Activated CD8-positive, alpha-beta T cell treated with anti-CD3 and anti-CD28 coated beads, Interleukin-2, amount 10 ng/mL, durations not matched to agents 7 days and 5 days (primary cell): ENCODE measurements at places on chromosomes 3 and 15.

GRCh38 chr3:147139341-147139740 lies 267.0 kb downstream of the ZIC4 start:
- H3K27me3 ChIP-seq = no peaks in the 10 kb centered on the region
- H3K27ac ChIP-seq = no peak overlapping the region
- no peak overlapping the region for H3K4me3 ChIP-seq
- DNase-seq = no peak
- H3K36me3 ChIP-seq = no peaks in the 10 kb centered on the region

- H3K4me3 ChIP-seq = peak overlapping the region; percentile 23
- DNase-seq = no peak
- H3K4me1 ChIP-seq = peaks cover 4% of the 10 kb centered on the region
- H3K27ac ChIP-seq = no peak overlapping the region
Measured at GRCh38 chr15:95669146-95669922, 661.2 kb upstream of the NR2F2 start.

- peaks cover 3% of the 10 kb centered on the region for H3K36me3 ChIP-seq
- no peaks in the 10 kb centered on the region for H3K27me3 ChIP-seq
- no peak overlapping the region for H3K4me3 ChIP-seq
- no peak for DNase-seq
Measured at GRCh38 chr3:23435904-23436303, 232.8 kb downstream of the UBE2E2 start.

- no peak overlapping the region for H3K4me3 ChIP-seq
- H3K36me3 ChIP-seq = peaks cover 9% of the 10 kb centered on the region
- H3K27ac ChIP-seq = no peak overlapping the region
- DNase-seq = no peak
- H3K27me3 ChIP-seq = no peaks in the 10 kb centered on the region
- H3K4me1 ChIP-seq = peaks cover 18% of the 10 kb centered on the region
Measured at GRCh38 chr3:157120071-157120892, 39.7 kb downstream of the CCNL1 start.

DNA sequence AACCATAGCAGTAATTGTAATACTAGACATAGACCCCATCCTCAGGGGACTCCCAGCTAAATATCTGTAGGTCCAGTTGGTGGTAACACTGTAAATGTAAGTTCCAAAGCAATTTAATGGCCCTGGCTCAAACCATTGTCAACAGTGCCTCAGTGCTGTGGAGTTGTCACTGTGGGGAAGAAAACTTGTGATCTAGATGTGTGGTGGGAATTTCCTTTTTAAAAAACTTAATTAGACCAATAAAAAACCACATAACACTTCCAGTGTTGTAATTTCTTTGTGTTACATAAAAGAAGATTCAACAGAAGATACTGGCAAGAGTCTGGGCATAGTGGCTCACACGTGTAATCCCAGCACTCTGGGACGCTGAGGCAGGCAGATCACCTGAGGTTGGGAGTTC lies 138.6 kb upstream of the UMPS start:
- H3K4me1 ChIP-seq = peaks cover 17% of the 10 kb centered on the region
- H3K27me3 ChIP-seq = peaks cover 48% of the 10 kb centered on the region
- H3K36me3 ChIP-seq = no peaks in the 10 kb centered on the region
- no peak overlapping the region for H3K4me3 ChIP-seq
- no peak for DNase-seq
- H3K27ac ChIP-seq = no peak overlapping the region

DNA sequence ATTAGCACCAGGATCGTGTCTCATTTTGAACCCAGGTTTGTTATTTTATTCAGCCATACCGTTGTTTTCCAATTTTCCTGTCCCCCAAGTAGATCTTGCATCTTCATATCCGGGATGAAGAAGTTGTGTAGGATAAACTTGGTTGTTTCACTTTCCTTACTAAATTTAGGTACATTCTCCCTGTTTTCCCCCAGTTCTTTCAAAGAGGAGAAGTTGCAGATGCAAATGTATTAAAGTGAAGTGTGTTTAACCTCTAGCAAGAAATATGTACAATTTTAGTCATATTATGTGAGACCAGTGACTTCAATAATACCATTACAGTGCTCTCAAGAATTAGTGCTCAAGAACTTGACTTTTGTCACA lies 1.3 kb downstream of the ATXN7 start:
- H3K4me1 ChIP-seq = peaks cover 51% of the 10 kb centered on the region
- peaks cover 32% of the 10 kb centered on the region for H3K36me3 ChIP-seq
- DNase-seq = no peak
- no peaks in the 10 kb centered on the region for H3K27me3 ChIP-seq
- H3K4me3 ChIP-seq = peak overlapping the region; percentile 94

- DNase-seq = peak; percentile 54
- no peaks in the 10 kb centered on the region for H3K4me1 ChIP-seq
- no peaks in the 10 kb centered on the region for H3K36me3 ChIP-seq
- peaks cover 10% of the 10 kb centered on the region for H3K27me3 ChIP-seq
Measured at GRCh38 chr3:19866751-19867347, 67.2 kb downstream of the EFHB start.

- no peak overlapping the region for H3K27ac ChIP-seq
- peaks cover 28% of the 10 kb centered on the region for H3K27me3 ChIP-seq
- DNase-seq = peak; percentile 49
- H3K36me3 ChIP-seq = no peaks in the 10 kb centered on the region
- peak overlapping the region; percentile 79 for H3K4me3 ChIP-seq
- peaks cover 25% of the 10 kb centered on the region for H3K4me1 ChIP-seq
Measured at GRCh38 chr3:11720304-11720898, 76.7 kb upstream of the VGLL4 start.

DNA sequence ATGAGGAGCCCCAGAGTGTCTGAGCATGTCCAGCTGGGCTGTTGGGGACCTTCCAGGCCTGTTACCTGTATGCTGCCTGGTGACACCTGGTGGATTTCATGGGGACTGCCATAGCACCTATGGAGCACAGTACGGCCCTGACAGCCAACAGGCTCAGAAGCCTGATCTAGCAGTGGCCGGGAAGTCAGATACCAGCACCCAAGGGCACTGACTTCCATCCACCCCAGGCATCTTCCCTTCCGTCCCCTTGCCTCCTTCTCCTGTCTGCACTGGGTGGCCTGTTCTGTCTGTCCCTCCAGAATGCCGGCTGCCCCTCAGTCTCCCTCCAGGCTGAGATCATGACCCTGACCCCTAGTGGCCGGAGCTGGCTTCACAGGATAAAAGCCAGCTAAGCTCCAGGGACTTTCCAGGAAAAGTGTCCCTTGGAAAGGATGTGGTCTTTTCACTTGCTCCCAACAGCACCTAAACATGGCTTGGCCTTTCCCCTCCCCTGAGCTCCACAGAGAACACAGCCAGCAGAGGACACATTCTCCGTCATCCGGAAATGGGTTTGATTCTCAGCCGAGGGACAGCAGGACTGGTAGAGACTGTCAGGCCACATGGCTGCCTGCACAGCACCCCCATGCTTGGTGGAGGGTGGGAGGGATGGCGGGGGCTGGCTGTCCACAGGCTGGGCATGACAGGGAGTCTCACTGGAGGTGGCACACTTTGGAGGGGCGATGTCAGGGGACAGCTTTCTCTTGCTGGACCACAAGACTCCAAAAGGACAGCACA lies 9.5 kb downstream of the RPS17 start:
- DNase-seq = peak; percentile 83
- peak overlapping the region; percentile 5 for H3K27ac ChIP-seq
- H3K4me3 ChIP-seq = peak overlapping the region; percentile 29
- peaks cover 5% of the 10 kb centered on the region for H3K27me3 ChIP-seq
- peaks cover 23% of the 10 kb centered on the region for H3K36me3 ChIP-seq

- H3K4me3 ChIP-seq = no peak overlapping the region
- no peaks in the 10 kb centered on the region for H3K4me1 ChIP-seq
- peaks cover 14% of the 10 kb centered on the region for H3K27me3 ChIP-seq
Measured at GRCh38 chr3:150227839-150228238, 180.3 kb upstream of the TSC22D2 start.

DNA sequence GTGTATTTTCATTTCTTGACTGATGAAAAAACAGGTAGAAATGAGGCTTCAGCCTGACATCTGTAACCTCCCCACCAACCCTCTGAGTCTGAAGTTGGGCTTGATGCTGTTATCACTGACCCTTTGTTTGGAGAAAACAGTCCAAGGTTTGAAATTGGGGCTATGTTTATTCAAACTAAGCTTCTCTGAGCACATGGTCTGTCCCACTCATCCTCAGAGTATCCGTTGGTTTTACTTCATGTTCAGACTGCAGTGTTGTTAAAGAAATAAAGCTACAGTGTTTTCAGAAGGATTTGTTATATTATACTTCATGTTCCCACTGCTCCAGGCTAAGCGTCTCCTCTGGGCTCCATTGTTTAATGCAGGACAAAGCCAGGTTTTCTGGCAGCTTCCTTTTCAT lies 6.0 kb downstream of the MAPKBP1 start:
- no peak overlapping the region for H3K4me3 ChIP-seq
- no peak for DNase-seq
- H3K36me3 ChIP-seq = peaks cover 30% of the 10 kb centered on the region

- DNase-seq = no peak
- no peaks in the 10 kb centered on the region for H3K36me3 ChIP-seq
- H3K4me3 ChIP-seq = no peak overlapping the region
Measured at GRCh38 chr15:64921711-64922110, 10.0 kb downstream of the ANKDD1A start.

- H3K27me3 ChIP-seq = no peaks in the 10 kb centered on the region
- H3K36me3 ChIP-seq = no peaks in the 10 kb centered on the region
- no peak for DNase-seq
- H3K27ac ChIP-seq = no peak overlapping the region
- no peak overlapping the region for H3K4me3 ChIP-seq
Measured at GRCh38 chr3:77546246-77546645, 506.3 kb downstream of the ROBO2 start.

DNA sequence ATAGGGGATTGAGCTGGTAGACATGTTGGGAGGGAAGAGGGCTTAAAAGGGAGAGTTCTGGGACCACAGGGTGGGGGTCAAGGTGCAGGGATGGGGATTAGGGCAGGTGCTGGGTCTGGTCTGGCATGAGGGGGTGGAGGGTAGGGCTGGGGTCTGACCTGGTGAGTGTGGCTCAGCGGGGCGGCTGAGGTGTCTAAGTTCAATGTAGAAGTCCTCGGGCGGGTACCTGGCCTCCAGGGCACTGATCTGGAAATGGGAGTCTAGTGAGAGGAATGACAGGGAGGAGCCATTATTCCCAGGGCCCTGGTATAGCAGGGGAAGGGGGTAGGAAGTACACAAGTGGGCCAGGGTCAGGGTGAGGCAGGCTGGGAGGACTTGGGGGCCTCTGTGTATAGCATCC lies 39.6 kb downstream of the RAB11A start:
- no peak overlapping the region for H3K27ac ChIP-seq
- H3K27me3 ChIP-seq = no peaks in the 10 kb centered on the region
- H3K4me1 ChIP-seq = no peaks in the 10 kb centered on the region
- peaks cover 14% of the 10 kb centered on the region for H3K36me3 ChIP-seq

- H3K4me3 ChIP-seq = no peak overlapping the region
- H3K27ac ChIP-seq = no peak overlapping the region
- no peaks in the 10 kb centered on the region for H3K4me1 ChIP-seq
- H3K27me3 ChIP-seq = peaks cover 11% of the 10 kb centered on the region
Measured at GRCh38 chr3:150984066-150984465, 11.5 kb upstream of the CLRN1 start.

DNA sequence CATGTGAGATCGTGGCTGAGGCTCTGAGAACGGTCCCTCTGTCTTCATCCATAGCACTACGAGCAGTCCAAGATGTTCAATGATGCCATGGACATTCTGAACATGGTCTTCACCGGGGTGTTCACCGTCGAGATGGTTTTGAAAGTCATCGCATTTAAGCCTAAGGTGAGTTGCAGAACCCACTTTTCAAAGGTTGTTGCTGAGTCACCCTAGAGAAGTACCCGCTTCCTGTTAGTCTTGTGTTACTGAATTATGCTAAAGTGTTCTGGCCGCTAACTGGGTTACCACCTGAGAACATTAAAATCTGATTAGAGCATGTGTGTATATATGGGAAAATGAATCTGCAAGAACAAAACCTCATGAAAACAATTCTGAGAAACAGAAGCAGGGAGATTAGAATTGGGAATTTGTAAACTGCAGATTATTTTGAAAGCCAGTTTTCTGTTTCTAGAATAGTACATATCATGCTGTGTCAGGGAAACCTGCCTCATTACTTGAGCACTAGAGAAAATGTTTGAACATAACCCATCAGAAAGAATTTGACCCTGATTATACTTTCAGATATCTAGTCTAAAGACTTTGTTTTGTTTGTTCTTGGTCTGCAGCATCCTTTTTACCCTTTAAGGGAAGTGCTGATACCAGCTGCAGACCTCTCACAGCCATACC lies 92.6 kb downstream of the CHDH start:
- DNase-seq = peak; percentile 46
- H3K4me1 ChIP-seq = peaks cover 21% of the 10 kb centered on the region
- H3K27ac ChIP-seq = peak overlapping the region; percentile 25

- no peak overlapping the region for H3K4me3 ChIP-seq
- H3K27ac ChIP-seq = no peak overlapping the region
- H3K27me3 ChIP-seq = no peaks in the 10 kb centered on the region
Measured at GRCh38 chr3:131036986-131037385, 10.3 kb downstream of the NEK11 start.

DNA sequence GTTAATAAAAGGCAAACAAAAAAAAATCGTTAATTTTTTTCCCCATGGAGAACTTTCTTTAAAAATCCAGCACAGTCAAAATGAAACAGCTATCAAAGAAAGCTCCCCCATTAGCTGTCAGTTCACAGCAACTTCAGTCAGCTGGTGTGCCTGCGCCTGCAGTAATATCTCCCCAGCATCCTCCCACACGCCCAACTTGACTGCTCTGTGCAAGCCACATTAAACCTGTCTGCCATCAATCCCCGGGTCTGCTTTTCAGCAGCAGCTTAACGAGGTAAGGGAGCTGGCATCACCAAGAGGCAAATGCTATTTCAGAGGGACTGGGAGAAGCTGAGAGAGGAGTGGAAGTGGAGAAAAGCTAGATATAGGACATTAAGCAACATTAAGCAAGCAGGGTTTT lies 337.5 kb downstream of the GAP43 start:
- H3K27me3 ChIP-seq = no peaks in the 10 kb centered on the region
- no peak overlapping the region for H3K4me3 ChIP-seq
- no peak overlapping the region for H3K27ac ChIP-seq
- no peak for DNase-seq
- no peaks in the 10 kb centered on the region for H3K36me3 ChIP-seq

- H3K4me3 ChIP-seq = no peak overlapping the region
- DNase-seq = no peak
- no peaks in the 10 kb centered on the region for H3K4me1 ChIP-seq
- H3K27ac ChIP-seq = no peak overlapping the region
Measured at GRCh38 chr3:154178172-154178571, 57.0 kb downstream of the ARHGEF26 start.

- peaks cover 47% of the 10 kb centered on the region for H3K4me1 ChIP-seq
- H3K27ac ChIP-seq = peak overlapping the region; percentile 2
Measured at GRCh38 chr3:109803274-109803673, 465.9 kb upstream of the DPPA4 start.

- DNase-seq = peak; percentile 74
- peak overlapping the region; percentile 31 for H3K4me3 ChIP-seq
- H3K27me3 ChIP-seq = peaks cover 47% of the 10 kb centered on the region
- H3K4me1 ChIP-seq = peaks cover 35% of the 10 kb centered on the region
- peak overlapping the region; percentile 74 for H3K27ac ChIP-seq
Measured at GRCh38 chr15:95284933-95285421, 1045.5 kb upstream of the NR2F2 start.

- H3K4me1 ChIP-seq = no peaks in the 10 kb centered on the region
- H3K36me3 ChIP-seq = peaks cover 9% of the 10 kb centered on the region
- no peaks in the 10 kb centered on the region for H3K27me3 ChIP-seq
- no peak overlapping the region for H3K27ac ChIP-seq
Measured at GRCh38 chr3:179421500-179421899, 29.8 kb downstream of the GNB4 start.

- no peaks in the 10 kb centered on the region for H3K36me3 ChIP-seq
- no peaks in the 10 kb centered on the region for H3K4me1 ChIP-seq
- no peak overlapping the region for H3K4me3 ChIP-seq
- H3K27ac ChIP-seq = no peak overlapping the region
- no peaks in the 10 kb centered on the region for H3K27me3 ChIP-seq
Measured at GRCh38 chr3:191686626-191687025, 225.7 kb downstream of the PYDC2 start.
